ENCODE measurements at places on chromosomes 7 and 10.
A peak's percentile ranks its signal among the peaks of the same experiment; 100 is the strongest.

DNA sequence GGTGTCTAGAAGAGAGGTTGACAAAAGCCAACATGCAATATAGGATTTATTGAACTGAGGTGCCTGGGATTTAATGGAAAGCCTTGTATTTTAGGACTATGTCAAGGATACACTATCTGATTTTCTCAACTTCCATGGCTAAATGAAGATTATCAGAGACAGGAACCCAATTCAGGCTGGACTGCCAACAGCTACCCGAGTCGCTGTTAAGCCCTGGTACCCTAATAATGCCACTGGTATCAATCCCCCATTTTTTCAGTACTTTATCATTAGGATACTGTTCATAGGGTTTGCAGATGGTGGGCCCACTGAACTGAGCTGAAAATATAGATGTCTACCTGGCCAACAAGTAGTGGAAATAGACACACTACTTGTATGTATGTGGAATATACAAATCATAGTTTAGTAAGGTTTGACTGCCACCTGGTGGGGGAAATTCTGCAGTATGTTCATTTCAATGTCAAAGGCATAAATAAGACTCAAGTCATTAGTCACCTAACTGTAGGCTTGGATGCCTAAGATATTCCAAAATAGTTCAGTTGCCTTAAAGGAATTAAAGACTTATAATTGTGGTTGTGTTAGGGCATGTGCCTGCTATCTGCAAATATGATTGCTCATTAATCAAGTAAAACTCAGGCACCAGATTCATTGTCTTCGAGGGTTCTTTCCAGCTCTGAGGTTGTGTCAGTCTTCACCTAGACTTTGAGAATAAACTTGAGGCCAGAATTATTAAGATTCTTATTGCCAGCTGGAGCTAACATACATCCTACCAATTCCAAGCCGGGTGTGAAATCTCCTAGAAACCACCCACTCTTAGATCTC, 34.1 kb upstream of the NOBOX start:
- DNase-seq = peak; percentile 30

GRCh38 chr7:116142850-116143249, 67.5 kb upstream of the TES start:
- no peak for DNase-seq

- DNase-seq = no peak
These were observed 1.3 kb downstream of the ITPRIP start for GRCh38 chr10:104336821-104337467.

- no peak for DNase-seq
These were observed 23.8 kb downstream of the TMEM196 start for GRCh38 chr7:19749658-19750057.

- DNase-seq = no peak
These were observed 61.6 kb downstream of the NHLRC2 start for GRCh38 chr10:113916053-113916452.

DNA sequence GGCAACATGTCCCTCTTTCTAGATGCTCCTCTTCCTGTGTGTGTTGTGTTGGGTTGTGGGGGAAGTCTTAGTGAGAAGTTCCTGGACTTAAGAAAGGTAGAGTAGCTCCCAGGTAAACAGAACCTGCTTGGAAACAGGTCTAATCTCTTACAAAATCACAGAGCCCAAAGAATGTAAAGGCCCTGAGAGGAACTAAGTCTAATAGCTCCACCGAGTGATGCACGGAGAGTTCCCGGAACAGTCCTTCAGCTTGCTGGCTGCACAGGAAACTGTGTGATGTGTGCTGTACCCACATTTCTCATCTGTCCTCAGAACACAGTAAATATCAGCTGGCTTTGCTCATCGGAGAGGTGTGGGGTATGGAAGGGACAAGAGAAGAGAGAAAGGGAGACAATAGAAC, 182.6 kb upstream of the LYZL1 start:
- no peak for DNase-seq

DNA sequence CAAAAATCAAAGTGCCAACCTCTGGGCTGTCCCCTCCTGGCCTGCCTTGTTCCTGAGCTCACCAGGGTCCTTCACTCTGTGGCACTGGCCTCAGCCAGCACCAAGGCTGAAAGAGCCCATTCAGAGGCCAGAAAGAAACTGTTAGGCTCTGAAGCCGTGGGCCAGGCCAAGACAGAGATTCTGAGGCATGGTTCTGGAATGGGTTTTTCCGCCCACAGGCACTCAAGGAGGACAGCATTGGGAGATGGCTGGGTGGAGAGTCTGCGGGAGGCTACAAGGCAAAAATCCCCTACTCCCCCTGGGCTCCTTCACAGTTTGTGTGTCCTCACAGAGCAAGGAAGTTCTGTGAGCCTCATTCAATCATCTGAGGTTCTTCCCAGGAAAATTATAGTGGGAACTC, 31.7 kb downstream of the GRIFIN start:
- DNase-seq = no peak

DNA sequence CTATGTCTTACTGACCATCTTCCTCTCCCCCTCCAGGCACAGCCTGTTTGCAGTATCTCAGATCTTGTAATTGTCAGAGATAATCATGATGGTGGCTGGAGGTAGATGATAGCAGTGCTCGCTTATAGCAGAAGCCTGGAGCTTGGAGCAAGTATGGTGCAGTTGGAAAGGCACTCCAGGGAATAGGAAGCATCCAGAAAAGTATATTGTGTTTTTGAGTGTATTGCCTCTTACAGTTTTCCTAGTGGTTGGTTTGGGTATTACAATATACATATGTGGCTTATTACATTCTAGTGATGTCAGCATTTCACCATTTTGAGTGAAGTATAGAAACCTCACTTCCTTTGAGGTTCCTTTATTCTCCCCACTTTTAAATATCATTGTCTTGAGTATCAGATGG, 101.5 kb downstream of the STK31 start:
- no peak for DNase-seq

- DNase-seq = no peak
These were observed 54.6 kb downstream of the TEX36 start for GRCh38 chr10:125628104-125629049.

DNA sequence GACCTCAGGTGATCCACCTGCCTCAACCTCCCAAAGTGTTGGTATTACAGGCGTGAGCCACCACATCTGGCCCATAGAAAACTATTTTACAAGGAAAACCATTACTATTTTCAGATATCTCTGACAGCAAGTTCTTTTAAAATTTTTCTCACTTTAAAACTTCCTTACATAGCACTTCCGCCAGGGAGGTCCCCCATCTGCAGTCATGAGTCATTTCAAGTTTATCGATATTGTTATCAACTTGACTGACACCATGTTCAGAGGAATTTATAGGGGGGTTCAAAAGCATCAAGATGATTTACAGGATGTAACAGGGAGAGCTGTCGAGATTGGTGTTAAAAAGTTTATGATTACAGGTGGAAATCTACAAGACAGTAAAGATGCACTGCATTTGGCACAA, 88.8 kb downstream of the NRBF2 start:
- no peak for DNase-seq

DNA sequence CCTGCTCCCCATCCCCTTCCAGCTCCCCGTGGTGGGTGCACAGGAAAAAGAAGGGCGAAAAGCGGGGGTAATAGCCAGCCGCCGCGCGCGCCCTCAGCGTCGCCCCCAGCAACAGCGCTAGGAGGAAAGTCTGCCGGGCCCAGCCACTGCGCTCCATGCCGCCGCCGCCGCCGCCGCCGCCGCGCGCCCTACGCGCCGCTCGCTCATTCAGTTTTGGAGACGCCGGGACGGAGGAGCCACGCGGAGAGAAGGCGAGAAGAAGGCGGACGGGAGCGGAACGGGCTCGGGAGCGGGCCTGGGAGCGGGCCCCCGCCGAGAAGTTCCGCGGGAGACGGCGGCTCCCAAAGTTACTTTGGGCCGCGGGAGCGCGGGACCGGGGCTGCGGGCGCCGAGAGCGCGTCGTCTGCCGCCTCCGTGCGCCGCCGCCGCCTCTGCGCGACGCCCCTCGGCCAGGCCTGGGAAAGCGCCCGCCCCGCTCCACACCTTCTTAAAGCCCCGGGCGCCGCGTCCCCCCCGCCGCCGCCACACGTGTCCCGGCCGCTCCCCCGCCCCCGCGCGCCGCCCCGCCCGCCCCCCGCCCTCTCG, at the start of gene RELN:
Gene RELN (minus strand): TSS at position 459 of the 585 bp plus-strand sequence. CDS start 302 bp downstream, at position 157.
- peak; percentile 43 for DNase-seq

DNA sequence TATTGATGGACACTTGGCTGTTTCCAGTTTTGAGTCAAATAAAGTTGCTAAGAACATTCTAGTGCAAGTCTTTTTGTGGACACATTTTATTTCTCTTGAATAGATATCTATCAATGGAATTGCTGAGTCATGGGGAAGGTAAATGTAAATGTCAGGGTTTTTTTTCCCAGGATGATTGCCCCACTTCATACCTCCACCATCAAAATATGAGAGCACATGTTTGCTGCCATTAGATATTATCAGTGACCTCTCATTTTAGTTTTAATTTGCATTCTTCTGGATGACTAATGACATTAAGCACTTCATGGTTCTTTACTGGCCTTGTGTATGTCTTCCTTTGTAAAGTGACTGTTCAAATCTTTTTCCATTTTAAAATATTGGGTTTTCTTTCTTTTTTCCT, 45.7 kb downstream of the PAPSS2 start:
- DNase-seq = no peak

DNA sequence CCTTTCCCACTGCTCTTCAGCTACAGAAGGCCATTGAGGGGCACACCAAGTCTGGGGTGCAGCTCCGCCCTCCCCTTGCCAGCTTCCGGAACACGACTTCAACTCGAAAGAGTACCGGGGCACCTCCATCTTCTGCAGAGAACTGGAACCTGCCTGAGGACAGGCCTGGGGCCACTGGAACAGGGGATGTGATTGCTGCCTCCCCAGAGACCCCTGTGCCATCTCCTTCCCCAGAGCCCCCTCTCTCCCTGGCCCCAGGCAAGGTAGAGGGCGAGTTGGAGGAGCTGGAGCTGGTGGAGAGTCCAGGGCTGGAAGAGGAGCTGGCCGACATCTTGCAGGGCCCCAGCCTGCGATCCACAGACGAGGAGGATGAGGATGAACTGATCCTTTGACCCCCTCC, 10.9 kb downstream of the FAM131B start:
- DNase-seq = no peak

GRCh38 chr7:38542156-38542555, 89.0 kb downstream of the AMPH start:
- DNase-seq = no peak

GRCh38 chr10:31099664-31100063, 68.0 kb upstream of the ZNF438 start:
- DNase-seq = no peak

DNA sequence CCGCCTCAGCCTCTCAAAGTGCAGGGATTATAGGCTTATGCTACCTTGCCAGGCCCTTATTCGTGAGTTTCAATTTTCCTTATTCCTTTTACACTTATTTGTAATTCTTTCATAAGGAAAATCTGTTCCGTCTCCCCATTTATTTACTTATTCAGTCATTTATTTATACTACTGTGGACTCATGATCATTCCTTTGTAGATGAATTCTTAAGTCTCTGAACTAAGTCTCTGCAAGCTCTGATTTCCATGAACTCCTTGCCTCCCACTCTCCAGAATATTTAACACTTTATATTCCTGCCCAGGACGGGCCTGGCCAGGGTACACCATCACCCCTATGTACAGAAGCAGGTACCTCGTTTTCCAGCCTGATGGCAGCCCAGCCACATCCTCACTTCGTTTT, 39.4 kb downstream of the PFKFB3 start:
- DNase-seq = no peak

- no peak for DNase-seq
These were observed 30.5 kb upstream of the PDZD8 start for GRCh38 chr10:117405730-117406129.

GRCh38 chr10:132383101-132383500, 13.9 kb upstream of the PWWP2B start:
- DNase-seq = no peak

GRCh38 chr10:20489961-20490360, 407.1 kb downstream of the NEBL start:
- no peak for DNase-seq

- no peak for DNase-seq
These were observed 3.0 kb downstream of the STRIP2 start for GRCh38 chr7:129437190-129437589.

- no peak for DNase-seq
These were observed 233.1 kb downstream of the PLXNA4 start for GRCh38 chr7:132343199-132343598.

DNA sequence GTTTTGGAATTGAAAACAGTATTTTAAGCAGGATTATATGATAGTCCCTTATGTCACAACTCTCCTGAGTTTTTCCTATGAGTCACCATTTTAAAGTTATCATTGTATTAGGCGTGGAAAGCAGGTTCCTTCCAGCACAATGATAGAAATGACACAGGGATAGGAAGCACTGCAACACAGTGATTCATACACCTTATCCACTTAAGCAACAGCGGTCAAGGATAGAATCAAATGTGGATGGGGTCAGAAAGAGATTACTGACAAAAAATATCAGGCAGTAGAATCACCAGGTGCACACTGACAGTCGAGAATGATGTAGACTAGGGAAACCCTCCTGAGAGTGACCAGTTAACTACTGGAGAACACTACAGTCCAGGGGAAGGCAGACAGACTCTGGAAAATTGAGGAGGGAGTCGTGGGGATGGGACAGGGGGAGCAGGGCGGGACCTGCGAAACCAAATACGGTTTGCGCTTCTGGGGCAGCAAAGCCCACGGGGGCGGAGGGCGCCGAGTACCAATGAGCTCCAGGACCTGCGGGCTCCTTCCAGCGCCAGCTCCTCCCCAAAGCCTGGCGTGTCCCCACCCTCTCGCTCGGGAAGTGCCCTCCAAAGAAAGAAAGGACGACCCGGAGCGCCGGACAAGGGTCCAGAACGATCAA, 479 bp downstream of the PNPLA8 start:
- DNase-seq = peak; percentile 73

GRCh38 chr7:18536486-18536885, 40.9 kb downstream of the HDAC9 start:
- DNase-seq = no peak

DNA sequence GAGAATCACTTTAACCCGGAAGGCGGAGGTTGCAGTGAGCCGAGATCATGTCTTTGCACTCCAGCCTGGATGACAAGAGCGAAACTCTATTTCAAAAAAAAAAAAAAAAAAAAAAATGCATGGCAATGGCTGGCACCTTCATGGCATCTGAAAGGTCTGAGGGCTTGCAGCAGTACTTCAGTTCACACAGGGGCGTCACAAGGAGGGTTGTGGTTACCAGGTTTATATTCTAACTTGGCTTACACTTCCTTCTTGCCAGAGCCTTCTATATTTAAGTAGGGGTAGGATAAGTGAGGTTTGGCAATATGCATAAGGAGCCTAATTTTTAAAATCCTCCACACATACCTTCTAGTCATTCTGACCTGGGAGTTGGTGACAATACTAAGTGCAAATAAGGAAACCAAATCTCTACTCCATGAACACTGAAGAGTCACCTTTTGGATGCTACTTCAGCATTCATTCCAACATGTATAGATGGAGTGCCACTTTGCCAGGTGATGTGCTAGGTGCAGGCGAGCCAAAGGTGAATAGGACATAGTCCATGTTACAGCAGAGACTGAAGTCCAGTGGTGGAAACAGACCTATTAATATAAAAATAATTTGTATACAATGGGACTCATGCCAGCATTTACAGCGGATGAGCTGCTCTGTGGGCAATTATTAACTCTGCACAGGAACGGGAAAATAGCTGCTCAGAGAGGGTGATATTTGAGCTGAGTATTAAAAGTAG, 57.8 kb upstream of the PDCD4 start:
- no peak for DNase-seq
